ENCODE measurements at places on chromosomes 3 and 15.
A peak's percentile ranks its signal among the peaks of the same experiment; 100 is the strongest.

DNA sequence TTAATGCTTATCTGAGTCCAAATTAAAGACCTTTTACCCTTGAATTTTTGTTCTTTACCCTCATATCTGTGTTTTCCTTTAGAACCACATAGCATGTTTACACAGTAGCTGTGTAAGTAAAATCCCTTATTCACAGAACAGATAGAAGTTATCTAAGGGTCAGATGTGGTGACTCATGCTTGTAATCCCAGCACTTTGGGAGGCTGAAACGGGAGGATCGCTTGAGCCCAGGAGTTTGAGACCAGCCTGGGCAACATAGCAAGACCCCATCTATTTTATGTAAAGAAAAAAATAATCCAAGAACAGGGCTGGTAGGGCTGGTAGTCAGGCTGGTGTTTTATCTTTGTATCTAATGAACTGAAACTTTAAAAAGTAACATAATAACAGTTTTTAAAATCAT is 23.2 kb downstream of the NXPE3 start:
- DNase-seq: no peak

- DNase-seq: no peak
Measured at GRCh38 chr15:40347559-40348473, 3.0 kb upstream of the PHGR1 start.

DNA sequence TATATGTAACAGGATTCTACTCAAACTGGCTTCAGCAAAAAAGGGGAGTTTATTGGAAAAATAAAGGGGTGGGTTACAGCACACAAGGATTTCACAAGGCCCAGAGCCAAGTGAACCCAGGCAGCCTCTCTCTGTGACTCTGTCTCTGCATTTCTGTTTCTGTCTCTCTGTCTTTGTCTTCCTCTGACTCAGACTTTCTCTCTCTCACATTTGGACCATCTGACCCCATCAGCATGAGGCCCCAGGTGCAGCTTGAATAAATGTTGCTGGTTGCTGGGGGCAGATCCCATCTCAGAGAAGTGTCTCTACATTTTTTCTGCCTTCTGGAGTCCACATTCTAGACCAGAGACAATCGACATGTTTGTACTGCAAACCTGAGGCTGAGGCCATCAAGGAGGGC is 45.0 kb downstream of the RPLP1 start:
- DNase-seq: no peak

- no peak for DNase-seq
Measured at GRCh38 chr3:8420612-8421011, 81.0 kb upstream of the LMCD1 start.

- DNase-seq: no peak
Measured at GRCh38 chr3:180871901-180872300, 40.6 kb upstream of the FXR1 start.

DNA sequence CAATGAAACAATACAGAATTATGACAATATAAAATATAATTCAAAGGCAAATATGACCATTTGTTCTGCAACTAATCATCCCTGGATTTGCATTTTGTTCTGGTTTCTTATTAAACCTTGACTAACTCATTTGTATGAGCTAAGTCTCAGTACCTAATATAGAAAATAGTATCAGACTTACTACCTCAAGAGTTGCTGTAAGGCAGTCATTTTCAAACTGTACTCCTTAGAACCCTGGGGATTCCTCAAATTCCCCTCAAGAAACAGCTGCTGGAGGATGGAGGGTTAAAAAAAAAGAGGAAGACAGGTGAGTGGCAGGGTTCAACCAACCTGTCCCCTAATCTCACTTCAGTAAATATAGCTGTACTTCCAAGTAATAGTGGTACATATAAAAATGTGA is 11.1 kb downstream of the ZBTB11 start:
- DNase-seq: no peak

- no peak for DNase-seq
Measured at GRCh38 chr3:146247911-146248310, 3.0 kb downstream of the PLSCR4 start.

GRCh38 chr15:95259513-95259912 is 1028.2 kb downstream of the MCTP2 start:
- DNase-seq: peak; percentile 25

DNA sequence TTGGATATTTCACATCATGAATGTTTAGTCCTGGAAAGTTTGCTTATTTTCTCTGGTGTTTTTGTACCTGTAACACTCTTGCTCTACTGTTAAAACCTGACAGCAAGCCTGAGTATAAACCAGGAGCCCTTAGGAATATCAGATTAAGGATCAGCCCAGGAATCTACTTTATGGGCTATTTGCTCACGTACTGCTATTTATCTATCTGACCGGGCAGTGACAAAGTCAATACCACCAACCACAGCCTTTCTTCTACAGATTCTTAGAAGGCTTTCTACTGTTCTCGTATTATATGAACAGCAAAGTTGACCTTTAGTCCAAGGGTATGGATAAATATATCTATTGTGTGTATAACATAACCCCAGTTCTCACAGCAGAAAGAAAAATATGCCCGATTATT is 521.2 kb downstream of the RBMS3 start:
- DNase-seq: no peak

GRCh38 chr3:172166261-172166660 is 126.9 kb downstream of the FNDC3B start:
- DNase-seq: no peak

DNA sequence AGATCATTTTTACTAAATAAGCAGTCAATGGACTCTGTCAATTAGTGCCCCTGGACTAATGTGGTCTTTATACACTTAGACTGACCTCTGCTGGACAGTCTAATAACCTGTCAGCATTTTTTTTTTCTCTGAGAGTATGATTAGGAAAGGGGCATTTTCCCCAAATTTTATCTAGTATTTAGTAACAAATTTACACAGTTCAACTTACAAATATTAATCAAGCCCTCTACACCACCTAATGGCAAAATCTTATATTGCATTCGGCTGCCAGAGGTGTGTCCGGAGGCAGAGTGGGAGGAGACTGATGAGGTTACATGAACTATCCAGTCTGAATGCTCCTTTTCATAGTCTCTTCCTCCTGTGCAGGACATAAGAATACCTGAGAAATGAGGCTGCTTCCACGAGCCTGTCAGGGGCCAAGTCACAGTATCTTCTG is 36.0 kb upstream of the COLQ start:
- DNase-seq: peak; percentile 90

DNA sequence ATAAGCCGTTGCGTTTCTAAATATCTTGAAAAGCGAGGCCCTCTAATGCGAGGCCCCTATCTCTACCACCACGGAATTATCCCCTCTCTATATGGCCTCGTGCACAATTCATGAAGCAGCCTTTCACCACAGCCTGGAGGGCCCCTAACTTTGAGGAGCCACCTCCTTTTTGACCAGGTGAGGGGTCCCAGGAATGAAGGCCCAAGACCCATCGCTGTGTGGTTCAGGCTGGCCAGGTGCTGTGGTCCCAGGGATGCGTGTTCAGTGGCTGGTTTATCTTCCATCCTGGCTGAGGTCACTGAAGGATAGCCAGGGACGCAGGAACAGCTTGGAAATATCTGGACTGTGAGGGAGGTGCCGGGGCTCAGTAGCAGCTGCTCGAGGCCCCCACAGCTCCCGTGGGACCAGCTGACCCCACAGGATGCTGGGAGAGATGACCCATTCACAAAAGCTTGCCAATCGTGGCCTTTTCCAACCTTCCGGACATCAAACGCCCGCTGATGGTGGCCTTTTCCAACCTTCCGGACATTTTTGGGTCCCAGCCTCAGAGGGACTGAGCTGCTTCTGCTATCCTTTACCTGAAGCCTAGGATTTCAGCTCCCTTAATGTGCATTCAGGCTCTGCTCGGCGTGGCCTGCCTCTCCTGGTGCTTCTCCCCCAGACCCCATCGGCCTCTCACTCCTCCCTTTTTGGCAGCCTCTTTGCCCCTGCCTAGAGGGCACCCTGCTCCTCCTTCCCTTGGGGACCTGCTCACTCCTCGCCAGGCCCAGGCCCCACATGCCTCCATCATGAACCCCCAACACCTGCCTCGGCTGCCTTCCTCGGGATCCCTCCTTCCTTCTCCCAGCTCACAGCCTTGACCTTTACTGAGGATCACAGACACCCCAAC is 140.9 kb downstream of the CHSY1 start:
- DNase-seq: no peak

DNA sequence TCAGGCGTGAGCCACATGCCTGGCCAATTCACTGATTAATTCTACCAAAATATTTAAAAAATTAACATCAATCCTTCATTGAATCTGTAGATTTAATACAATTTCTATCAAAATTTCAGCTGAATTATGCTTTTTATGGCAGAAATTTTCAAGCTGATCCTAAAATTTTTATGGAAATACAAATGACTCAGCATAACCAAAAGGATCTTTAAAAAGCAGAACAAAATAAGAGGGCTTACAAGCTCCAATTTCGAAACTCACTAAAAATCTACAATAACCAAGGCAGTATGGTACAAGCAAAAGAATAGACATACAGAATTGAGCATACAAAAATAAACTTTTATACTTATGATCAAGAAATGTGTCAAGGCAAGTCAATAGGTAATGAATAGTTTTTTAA is 180.4 kb upstream of the CTNNB1 start:
- no peak for DNase-seq

- no peak for DNase-seq
Measured at GRCh38 chr3:186694288-186695032, 22.7 kb upstream of the KNG1 start.

DNA sequence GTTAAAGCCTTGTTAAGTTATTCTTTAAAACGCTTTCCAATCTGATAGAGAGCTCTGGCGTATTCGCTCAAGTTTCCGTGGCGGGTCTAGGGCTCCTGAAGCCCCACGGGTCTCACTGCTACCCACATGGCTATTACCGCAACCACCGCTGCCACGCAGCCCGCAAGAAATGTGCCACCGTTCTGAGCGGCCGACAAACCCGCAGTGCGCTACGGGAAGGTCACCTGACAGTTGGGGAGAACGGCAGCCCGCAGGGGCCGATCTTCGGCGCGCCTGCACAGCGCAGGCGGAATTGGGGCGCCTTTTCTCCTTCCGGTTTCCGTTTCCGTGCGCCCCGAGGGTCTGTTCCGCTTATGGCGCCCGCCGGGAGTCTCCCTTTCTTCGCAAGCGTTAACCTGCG is 76.6 kb upstream of the SNRPN start:
- DNase-seq: peak; percentile 16

DNA sequence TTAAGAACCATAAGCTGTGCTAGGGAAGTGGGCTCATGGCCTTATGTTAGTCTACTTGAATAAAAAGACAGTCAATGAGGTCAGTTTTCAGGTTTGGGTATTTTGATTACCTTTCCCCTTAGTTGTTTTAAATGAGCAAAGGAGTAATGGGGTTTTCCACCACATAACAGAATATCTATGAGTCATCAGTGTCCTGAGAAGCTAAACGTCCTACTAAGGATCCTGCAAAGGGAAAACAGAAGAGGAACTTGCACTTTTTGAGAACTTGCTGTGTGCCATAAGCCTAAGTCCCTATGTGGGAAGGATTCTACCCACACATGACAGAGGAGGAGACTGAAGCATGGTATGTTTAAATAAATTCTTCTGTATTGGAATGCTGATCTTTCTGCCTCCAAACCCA is 292.8 kb upstream of the TMC3 start:
- no peak for DNase-seq

DNA sequence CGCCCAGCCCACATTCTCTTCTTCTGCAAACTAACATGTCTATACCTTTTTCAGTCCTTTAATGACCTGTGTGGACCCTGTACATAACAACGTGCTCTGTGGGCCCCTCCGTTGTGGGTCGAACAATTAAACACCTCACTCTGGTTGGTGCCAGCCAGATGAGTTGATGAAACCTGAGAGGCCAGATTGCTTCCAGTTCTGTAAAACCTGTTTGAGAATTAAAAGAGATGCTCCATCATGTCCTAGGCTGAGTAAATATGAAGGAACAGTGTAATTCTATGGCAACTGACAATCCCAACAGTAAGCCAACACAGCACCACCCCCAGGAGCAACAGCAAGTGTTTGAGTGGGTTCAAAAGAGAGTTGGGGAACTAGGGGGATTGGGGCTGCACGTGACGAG is 5.7 kb upstream of the THBS1 start:
- DNase-seq: no peak

GRCh38 chr15:31237043-31237324 is 89.7 kb upstream of the KLF13 start:
- DNase-seq: no peak

- DNase-seq: no peak
Measured at GRCh38 chr3:193829781-193830180, 236.8 kb downstream of the OPA1 start.

DNA sequence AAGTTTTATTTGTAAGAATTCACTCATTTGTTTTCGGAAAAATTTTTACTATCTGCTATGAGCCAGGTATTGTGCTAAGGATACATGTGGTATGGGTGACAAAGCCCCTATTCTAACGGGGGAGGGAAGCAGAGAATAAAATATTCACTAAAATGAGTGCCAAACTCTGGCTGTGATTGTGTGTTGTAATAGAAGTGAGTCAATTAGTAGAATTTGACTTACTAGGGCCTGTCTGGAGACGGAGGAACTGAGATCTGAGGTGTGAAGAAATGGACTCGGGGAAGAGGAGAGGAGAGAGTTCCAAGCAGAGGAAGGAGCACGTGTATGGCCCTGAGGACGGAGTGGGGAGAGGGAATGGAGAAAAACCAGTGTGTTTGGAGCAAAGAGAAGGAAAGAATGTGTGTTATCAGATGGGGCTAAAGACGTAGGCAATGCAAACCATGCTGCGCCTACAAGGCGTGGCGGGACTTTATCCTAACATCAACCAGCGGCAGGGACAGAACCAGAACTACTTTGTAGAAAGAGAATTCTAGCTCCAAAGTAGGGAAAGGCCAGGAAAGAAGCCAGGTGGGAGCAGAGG is 89.1 kb downstream of the OSBPL10 start:
- no peak for DNase-seq

DNA sequence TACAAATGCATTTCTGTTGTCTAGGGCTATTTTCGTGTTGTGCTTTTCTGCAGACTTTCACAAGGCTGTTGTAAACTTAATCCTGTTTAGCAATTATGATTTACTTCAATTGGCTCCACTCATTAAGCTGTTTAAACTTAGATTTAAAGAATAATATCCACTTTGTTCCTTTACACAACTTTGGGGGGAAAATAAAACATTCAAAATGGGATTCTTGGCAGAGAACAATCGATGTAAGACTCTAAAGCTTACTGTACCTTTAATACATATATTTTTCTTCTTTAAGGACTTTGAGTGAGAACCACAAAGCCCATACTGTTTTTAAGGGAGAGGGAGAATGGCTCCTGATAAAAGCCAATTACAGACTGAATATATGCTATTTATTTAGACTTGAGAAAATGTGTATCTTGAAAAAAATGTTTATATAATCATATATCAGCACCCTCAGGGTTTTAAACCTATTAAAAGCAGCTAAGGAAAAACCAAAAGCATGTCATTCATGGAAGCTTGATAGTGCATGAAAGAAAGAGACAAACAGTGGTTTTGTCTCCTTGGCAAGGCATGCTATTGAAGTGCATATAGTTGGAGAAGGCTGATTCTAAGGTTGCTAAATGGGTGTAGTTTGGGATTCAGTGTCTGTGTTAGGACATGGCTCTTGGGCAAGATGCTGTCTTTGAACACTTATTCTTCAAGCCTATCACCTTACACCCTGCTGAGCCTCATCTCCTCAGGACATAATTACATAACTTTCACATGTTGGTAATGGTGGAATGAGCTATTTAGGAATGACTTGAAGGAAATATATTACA is 293.4 kb upstream of the TBC1D5 start:
- no peak for DNase-seq
